Hypothalamus (tissue), 51 donors: ENCODE measurements at places on chromosomes 1 and 21.
A peak's percentile ranks its signal among the peaks of the same experiment; 100 is the strongest.

GRCh38 chr1:2230781-2231531 is 2.8 kb downstream of the SKI start:
- DNase-seq, result no peak

GRCh38 chr1:4743978-4744750 is 89.8 kb downstream of the AJAP1 start:
- no peak for DNase-seq

DNA sequence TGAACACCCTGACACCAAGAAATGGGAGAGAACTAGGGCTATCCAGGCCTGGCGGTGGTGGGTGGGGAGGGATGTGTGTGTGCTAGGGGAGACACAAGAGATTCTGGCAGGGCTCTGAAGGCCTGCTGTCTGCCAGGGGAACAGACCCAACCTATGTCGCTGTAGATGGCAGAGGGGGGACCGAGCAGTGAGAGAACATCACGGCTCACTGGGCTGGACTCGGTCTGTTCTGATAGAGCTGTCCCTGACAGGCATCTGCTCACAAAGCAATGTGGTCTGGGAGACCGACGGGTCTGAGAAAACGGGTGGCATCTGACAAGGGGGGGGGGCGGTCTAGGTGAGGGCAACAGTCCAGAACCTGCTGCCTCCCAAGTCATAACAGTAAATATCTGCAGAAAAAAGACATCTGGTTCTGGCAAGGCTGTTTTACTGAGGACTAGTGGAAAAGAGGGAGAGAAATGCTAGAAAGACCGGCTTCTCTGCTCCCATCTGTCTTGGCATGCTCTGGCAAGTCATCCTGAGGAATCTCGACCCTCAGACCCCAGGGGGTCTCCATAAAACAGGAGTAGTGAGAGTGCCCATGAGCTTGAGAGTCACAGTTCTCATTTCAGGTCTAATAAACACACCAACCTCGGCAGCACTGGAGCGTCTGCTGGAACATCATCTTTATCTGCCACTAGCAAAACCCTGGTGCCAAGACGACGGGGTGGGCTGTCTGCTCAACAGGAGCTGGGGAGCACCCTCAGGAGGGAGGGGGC is 36.5 kb downstream of the SLC66A1 start:
- no peak for DNase-seq

DNA sequence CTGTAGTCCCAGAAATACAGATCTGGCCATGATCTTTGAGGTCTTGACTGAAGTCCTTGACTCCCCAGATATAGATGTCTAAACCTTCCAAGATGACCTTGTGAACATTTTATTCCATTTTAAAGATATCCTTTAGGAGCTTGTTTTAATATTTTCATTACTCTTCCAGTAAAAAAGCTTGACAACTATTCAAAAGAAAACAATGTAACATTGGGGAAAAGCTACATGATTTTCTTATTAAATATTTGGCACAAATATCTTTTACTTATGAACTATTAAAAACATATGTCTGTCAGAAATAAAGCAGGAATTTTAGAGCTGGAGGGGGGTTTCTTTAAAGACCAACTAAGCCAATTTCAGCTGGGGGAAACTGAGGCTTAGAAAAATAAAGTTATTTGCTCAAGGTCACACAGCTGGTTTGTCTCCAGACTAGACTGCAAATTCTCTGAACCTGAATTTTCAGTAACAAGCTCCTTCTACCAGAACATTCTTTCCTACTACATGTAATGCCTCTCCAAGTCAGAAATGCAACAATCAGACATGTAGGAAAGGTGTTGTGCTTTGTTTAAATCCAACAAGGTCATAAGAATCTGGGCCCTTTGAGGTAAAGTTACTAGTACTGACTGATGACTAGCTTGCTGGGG is 67.0 kb upstream of the PTCH2 start:
- no peak for DNase-seq

DNA sequence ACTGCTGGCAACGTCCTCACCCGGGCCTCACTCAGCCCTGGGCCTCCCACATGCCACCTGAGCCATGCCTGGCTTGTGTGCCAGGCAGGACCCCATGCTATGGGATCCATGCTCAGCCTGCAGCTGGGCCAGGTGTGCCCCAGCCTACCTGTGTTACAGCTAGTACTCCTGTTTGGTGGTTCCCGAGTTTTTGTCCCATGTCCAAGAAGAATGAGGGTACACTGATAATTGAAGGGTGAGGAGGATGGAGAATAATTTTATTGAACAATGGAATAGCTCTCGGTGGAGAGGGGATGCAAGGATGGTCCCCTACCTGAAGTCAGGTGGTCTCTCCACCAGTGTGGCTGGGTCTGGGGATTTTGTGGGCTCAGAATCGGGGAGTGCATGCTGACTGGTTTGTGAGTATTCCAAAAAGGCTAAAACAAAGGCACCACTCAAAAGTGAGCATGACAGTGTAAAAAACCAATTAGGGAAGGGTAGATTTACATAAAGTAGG is 137.9 kb downstream of the TNFSF18 start:
- no peak for DNase-seq

DNA sequence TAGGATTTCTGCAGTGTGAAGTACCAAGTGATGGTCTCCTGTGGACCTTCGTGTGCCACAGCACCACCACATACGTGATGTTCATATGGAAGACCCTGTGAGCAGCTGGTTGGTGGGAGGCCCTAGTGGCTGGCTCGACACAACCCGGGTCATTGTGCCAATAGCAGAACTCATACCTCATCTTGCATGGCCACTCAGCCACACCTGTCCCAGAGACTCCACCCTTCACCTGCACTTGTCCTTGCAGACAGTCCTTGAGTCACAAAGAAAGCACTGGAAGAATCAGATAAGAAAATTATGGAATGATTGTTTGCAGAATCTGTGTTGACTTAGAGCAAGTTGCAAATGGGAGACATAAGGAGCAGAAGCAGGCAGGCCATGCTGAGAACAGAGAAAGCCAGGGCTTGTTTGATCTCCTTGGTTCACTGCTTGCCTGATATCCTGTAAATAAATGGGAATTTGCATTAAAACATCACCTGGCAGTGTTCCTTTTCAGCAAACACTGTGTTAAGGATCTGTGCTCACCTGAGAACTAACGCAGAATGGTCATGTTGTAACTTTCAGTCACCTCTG is 307.7 kb downstream of the SIPA1L2 start:
- no peak for DNase-seq

- peak; percentile 56 for DNase-seq
Measured at GRCh38 chr1:178543290-178543607, 30.3 kb downstream of the TEX35 start.

GRCh38 chr1:40979241-40980067 is at the start of gene CTPS1:
TSS of gene CTPS1 (plus strand) at chr1:40979696. CDS start at chr1:40983291, 3,595 bp downstream.
- peak; percentile 98 for DNase-seq

DNA sequence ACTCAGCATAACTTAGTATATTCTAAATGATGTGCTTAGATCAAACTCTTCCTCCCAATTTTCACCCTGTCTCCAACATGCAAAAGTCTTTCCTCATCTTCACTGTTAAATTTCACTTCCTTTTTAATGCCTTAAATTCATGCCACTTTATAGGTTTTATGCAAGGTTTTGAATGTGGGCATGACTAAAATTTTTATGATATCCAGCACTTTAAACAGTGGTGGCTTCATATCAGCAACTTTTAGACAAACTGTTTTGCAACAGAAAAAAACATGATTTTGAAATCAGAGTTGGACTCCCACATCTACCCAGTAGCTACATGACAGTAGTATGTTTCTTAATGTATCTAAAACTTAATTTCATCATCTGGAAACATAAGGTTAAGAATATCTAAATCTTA is 84.7 kb upstream of the ZP4 start:
- DNase-seq, result no peak

DNA sequence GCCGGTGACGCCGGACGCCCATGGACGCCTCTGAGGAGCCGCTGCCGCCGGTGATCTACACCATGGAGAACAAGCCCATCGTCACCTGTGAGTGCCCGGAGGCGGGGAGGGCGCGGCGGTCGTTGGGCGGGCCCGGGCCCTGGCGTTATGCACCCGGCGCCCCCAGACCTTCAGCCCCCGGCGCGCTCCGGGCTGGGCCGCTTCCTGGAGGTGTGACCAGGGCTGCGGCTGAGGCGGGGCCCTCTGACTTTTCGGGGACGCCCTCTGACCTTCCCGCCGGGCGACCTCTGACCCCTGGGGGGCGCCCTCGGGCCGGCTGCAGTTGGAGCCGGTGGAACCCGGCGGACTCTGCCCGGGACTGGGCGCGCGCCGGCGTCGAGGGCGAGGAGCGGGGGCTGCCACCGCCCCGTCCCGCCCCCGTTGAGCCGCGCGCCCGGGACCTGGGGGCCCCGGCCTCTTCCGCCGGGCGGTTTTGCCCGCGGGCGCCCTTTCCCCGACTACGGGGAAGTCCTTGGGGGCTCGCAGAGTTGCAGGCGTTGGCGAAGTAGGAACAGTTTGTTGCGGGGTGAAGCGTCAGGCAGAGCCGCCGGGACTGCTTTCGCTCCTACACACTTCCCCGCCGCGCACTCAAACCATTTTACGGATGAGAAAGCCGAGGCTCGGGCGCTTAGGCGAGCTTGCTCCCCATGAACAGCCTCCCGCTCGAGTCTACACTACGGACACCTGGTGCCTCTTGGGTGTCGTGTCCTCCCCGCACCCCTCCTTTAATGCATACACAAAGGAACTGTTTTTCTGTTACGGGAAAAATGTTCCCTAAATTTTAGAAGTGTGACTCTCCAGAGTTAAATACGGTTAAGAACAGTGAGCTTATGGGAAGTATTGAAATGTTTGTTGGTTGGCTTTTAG is 618 bp downstream of the TRAPPC10 start:
- DNase-seq, result peak; percentile 84

GRCh38 chr1:147600119-147601111 is 59.1 kb downstream of the BCL9 start:
- no peak for DNase-seq

DNA sequence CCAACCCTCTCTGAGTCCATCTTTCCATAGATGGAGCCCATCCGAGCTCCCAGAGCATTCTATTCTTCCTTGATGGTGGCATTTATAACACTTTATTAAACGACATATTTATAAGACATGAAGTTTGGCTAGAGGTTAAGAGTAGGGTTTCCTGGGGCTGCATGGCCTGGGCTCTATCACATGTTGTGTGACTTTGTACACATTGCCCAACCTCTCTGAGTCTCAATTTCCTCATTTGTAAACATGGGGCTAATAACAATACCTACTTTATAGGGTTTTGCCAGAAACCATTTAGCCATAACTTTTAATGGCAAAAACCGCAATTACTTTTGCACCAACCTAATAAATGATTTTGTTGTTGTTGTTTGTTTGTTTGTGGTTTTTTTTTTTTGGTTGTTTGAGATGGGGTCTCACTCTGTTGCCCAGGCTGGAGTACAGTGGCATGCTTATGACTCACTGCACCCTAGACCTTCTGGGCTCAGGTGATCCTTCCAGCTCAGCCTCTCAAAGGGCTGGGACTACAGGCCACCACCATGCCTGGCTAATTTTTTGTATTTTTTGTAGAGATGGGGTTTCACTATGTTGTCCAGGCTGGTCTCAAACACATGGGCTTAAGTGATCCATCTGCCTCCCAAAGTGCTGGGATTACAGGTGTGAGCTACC is 13.9 kb upstream of the ASAP3 start:
- DNase-seq, result no peak

GRCh38 chr1:83555871-83556270 is 443.1 kb downstream of the TTLL7 start:
- no peak for DNase-seq

- no peak for DNase-seq
Measured at GRCh38 chr1:192639607-192640368, 3.8 kb downstream of the RGS13 start.

DNA sequence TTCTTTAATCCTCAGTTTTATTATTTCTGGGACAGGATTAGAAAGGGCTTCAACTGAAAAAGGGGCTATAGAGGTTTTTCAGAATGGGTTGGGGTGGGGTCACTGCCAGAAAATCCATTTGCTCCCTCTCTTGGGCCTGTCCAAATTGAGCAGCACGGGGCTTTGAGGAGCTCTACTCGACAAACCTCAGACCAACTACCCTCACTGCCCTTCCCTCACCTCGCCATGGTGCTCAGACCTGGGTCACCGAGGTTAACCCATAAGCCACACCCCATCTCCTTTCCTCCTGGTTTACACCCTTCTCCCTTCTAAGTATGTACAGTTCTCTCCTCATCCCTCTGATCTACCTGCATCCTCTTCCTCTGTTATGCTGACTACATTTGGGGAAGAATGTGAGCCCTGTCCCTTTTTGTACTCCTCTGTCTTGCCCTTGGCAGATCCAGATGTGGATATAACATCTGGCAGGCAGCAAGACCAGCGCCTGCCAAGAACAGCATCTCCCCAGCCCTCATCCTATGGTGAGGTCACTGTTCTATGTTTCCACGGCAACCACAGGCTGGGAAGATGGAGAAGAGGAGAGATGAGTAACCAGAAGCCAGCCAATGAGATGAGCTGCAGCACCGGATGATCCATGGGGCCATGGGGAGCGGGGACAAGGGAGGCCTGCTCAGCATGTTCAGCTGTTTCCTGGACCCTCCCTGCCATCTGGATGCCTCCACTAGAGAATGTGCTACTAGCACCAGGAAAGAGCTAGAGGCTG is 3.7 kb upstream of the FABP3 start:
- DNase-seq, result peak; percentile 82

- no peak for DNase-seq
Measured at GRCh38 chr1:61452176-61453035, 272.5 kb downstream of the TM2D1 start.

DNA sequence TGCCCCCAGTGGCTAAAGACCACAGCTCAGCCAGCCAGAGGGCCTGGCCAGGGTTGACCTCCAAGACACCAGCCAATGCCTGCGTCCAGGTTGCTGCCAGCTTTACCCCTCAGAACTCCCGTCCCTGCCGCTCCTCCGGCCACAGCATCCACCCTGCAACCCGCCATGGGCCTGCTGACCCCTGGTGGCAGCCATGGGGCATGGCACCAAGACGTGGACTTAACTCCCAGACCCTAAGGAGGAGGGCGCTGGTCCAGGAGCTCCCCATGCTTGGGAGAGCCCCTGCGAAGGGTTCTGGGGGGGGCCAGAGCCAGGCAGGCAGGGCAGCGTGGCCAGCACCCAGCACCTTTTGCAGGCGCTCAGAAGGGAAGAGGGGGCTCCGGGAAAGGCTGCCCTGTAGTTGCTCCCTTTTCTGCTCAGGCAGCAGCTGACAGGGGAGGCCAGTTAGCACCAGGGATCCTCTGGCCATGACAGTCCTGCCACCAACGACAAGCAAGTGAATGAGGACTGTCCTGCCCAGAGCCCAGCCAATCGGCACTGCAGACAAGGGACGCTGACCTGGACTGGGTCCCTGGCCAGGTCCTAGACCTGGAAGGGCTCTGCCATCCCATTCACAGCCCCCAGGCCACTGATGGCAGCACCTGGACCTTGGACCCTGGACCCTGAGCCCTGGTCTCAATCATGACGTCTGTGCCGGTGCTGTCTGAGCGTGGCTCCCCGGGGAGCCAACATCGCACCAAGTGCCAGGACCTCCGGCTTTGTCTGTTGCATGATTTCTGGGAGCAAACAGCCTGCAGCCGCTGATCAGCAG is 246.2 kb downstream of the NPHP4 start:
- peak; percentile 17 for DNase-seq

GRCh38 chr1:200895801-200896530 is 1.3 kb downstream of the INAVA start:
- DNase-seq, result no peak

DNA sequence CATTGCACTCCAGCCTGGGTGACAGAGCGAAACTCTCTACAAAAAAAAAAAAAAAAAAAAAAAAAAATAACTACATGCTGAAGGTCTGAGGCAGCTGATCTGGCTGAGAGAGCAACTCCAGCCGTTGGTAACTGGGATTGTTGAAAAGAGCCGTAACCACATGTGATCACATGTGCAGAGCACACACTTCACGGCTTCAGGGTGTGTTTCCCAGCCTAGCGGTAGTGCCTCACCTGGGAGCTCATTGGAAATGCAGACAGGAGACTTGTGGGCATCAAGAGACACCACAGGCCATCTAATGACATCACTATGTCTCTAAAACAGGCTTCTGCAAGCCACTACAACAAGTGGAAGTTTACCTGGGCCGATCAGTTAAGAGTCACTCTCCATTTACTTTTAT is 11.8 kb upstream of the OTUD7B start:
- no peak for DNase-seq
